ENCODE measurements at places on chromosomes 5 and 9.

- DNase-seq, result no peak
These were observed 2188.5 kb upstream of the WWC1 start for GRCh38 chr5:166102947-166103346.

DNA sequence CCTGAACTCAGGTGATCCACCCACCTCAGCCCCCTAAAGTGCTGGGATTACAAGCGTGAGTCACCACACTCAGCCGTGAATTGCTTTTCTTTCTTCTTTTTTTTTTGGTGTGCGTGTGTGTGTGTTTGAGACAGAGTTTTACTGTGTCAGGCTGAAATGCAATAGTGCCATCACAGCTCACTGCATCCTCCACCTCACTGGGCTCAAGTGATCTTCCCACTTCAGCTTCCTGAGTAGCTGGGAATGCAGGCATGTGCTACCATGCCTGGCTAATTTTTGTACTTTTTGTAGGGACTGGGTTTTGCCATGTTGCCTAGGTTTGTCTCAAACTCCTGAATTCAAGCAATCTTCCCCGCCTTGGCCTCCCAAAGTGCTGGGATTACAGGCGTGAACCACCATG is 113.7 kb upstream of the HAPLN1 start:
- no peak for DNase-seq

DNA sequence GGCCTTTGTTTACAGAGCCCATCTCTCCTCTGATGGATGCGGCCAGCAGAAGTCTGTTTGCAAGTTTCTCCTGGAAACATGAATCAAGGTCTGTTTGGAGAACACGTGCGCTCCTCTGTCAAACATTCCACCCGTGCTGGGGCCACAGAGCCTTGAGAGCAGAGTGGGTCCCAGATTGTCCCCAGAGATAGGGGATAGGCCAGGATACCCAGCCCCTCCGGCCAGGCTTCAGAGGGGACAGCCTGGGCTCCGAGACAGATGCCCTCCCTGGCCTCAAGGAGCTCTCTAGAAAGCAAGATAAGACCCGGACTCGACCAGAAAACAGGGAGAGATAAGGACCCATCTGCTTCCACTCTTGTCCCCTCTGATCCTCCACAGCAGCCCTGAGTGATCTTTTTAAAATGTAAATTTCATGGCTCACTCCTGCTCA is 40.4 kb upstream of the HAND1 start:
- no peak for DNase-seq

DNA sequence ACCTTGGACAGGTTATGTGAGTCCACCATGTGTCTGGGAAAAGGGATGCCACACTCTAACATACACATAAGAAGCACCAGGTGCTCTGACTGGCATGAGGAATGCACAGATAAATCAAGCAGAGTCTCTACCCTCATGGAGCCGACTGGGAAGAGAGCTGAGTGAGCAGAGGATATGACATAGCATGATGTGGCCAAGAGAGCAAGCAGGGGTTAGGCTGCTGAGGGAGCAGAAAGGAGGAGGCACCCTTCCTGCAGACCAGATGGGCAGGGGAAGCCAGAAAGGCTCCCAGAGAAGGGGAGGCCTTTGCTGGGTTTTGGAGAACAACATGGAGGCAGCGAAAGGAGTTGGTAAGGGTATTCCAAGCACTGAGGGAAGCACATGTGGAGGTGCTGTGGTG is 223.1 kb downstream of the GNA14 start:
- DNase-seq, result no peak

DNA sequence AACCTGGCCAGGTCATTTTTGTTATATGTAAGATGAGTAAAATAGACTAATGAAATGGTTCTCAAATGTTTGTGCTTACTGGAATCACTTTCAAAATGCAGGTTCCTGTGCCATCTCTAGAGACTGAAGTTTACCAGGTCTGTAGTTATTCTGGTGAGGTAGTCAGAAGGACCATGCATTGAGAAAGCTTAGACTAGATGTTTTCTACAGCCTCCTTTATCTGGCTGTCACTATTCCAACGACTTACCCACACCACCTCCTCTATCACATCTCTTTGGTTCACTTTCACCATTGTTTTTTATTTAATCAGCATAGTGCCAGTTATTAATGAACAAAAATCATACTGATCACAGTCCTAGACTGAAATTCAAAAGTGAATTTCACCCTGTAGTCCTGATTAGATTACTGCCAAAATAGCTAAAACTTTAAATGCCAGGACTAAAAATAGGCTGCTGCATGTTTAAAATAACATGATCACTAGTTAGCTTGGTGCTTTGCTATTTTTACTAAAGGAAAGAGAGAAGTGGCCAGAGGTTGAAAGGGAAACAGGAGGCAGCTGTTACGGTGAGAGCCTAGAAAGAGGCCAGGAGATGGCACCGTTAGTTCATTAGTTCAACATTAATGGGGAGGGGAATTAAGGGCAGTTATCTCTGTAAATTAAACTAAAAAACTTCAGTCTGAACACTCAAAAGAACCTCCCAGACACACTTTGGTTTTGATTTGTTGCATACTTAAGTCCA is 13.9 kb upstream of the FNIP1 start:
- DNase-seq, result peak; percentile 53

DNA sequence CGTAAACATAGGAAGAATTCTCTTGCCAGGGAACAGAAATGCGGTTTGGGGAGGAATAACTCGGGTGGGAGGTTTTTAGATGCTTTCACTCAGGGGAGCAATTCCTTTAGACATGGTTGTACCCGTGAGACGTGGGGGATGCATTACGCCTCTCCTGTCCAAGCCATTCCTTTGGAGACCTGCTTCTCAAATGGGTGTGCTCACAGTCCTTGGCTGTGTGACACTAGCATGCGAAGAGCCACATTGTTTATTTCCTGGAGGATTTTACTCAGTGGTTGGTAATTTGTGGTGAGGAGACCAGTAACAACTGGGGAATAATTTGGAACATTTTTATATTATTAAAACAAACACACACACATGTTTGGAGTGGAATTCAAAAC is 18.5 kb downstream of the COL15A1 start:
- DNase-seq, result no peak

- no peak for DNase-seq
These were observed 20.9 kb downstream of the CCNJL start for GRCh38 chr5:160291467-160291866.

GRCh38 chr9:87434366-87434765 is 63.3 kb upstream of the DAPK1 start:
- DNase-seq, result no peak

DNA sequence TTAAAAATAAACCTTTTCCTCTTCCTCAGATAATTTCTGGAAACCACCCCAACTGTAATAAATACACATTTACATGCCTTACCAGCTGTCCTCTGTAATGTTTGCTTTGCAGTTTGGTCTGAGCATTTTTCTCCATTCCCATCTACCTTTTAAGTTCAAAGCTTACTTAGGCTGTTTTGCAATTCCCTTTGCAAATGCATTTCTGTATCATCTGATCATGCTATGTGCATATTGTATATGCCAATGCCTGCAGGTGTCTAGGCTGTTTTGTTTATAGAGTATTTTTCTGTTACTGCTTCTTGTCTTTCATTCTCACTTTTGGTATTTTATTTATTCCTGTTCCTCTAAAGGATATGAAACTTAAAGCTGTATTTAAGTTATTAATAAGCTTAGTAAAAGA is 86.3 kb downstream of the SLC44A1 start:
- peak; percentile 35 for DNase-seq

DNA sequence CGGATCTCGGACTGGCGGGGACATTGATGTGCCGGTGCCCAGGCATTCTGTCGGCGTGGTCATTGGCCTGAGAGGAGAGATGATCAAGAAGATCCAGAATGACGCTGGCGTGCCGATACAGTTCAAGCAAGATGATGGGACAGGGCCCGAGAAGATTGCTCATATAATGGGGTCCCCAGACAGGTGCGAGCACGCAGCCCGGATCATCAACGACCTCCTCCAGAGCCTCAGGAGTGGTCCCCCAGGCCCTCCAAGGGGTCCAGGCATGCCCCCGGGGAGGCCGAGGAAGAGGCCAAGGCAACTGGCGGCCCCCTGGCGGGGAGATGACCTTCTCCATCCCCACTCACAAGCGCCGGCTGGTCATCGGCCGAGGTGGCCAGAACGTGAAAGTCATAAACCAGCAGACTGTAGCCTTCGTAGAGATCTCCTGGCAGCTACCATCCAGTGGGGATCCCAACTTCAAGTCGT is 106.5 kb upstream of the MTAP start:
- no peak for DNase-seq

DNA sequence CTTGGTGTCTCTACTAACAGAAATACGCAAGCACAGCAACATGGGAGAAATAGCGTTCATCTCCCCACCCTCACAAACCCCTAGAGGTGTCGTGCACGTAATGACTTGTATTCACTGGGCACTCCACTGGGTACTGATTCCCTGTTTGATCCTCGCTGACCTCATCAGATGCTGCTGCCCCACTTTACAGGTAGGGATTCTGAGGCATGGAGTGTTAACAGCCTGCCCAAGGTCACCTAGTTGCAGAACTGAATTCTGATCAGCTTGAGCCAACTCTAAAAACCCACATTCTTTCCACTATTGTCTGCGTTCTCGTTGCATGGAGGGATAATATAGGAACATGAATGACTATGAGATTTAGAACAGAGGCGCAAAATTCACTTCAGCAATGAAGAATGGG is 96.3 kb downstream of the TRIO start:
- DNase-seq, result no peak

GRCh38 chr9:112097712-112098688 is 77.1 kb downstream of the SUSD1 start:
- peak; percentile 87 for DNase-seq

- no peak for DNase-seq
These were observed 102.3 kb downstream of the GLDC start for GRCh38 chr9:6543204-6543603.

- DNase-seq, result no peak
These were observed 32.8 kb upstream of the PLIN2 start for GRCh38 chr9:19160085-19160484.

DNA sequence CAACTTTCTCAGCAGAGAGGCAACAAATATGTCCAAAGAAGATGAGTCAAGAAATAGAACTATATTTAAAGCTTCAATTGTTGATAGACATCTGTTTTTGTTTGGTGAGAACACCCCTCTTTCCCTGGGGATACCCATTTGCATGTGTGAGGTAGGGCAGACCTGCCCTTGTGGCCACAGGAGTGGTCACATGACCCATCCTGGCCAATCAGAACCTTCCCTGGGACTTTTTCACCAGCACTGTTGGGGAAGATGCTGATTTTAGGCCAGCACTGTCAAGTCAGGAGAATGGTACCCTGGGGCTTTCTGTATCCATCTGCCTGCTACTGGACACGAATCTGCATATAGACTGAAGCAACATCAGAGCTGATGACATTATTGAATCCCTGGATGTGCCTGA is 211.2 kb downstream of the CDK5RAP2 start:
- DNase-seq, result no peak

DNA sequence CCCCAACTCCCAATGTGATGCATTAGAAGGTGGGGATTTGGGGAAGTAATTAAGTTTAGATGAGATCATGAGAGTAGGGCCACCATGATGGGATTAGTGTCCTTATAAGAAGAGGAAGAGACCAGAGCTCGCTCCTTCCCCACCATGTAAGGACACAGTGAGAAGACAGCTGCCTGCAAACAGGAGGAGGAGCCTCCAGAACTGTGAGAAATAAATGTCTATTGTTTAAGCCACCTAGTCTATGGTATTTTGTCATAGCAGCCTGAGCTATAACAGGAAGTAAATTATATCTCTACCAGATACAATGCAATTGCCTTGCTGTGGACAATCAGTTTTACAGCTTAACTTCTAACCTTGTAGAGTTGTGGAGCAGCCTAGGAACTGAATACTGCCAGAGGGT is 58.0 kb downstream of the ANKRD33B start:
- no peak for DNase-seq

DNA sequence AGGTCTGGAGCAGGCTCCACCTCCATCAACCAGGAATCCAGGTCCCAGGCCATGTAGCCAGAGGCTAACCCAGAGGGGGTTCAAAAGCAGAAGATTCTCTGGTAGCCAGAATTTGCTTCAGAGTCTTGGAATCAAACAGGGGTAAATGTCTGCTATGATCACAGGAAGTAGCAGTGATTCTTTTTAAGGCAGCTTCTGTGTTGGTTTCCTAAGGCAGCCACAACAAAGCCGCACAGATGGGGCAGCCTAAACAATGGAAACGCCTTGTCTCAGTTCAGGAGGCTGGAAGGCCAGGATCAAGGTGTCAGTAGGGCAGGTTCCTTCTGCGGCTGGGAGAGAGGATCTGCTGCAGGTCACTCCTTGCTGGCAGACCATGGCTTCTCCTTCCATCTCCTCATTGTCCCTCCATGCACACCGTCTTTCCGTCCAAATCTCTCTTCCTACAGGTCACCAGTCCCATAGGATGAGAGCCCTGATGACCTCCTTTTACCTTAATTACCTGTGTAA is 167.3 kb downstream of the ROR2 start:
- DNase-seq, result no peak

DNA sequence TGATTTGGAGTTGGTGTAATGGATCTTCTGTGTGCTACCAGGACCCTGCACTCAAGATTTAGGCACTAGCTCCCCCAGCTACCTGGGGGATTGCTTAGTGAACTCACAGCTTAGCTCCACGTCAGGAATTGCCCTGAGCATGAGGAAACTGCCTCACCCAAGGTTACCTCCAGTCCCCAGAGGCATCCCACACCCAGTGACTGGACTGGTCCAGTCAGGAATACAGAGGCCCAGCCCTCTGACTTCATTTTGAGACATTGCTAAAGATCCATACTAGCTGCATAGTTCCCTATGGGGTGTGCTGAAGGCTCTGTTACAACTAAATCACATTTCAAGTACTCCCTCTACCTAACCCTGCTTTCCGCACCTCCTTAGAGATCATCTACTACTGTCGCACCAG is 364.7 kb downstream of the EFNA5 start:
- DNase-seq, result no peak

DNA sequence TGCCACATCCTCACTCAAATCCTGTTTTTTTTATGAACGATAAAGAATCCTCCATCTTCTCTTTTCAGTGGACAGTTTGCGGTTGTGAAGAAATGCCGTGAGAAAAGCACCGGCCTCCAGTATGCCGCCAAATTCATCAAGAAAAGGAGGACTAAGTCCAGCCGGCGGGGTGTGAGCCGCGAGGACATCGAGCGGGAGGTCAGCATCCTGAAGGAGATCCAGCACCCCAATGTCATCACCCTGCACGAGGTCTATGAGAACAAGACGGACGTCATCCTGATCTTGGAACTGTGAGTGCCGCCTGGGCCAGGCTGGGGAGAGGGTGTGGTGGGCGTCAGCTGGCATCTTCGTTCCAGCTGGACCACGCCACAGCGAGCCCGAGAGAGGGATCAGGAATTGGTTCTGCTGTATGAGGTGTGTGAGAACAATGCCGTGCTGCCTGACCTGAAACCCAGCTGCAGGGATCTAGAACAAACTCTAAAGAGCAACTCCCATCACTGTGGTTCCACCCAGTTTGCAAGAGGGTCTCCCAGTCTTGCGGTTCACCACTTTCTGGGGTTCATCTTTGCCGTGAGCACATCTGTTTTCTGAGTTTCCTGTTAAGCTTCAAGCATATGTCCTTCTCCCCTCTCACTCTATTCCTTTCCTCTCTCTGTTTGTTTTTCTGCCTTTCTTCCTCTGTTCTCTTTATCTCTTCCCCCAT is 107.4 kb downstream of the DAPK1 start:
- peak; percentile 42 for DNase-seq

DNA sequence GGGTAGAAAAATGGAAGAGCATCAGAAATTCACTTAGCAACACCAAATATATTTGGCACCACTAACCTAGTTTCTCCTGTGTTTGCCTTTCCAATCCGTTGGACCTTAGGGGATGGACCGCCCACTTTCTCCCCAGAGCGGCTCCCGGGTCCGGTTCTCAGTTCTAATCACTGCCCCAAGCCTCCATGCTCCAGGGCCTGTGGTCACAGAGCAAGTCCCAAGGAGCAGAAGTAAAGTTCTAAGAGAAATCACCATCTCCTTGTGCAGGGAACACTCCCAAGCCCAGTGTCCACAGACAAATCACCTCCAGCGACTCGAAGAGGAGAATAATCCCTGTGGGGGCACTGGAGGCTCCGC is 728 bp upstream of the SLC1A1 start:
- peak; percentile 26 for DNase-seq
